Stimulated activated CD4-positive, alpha-beta T cell treated with anti-CD3 and anti-CD28 coated beads, Interleukin-1b, Interleukin-23, amount 100 ng/mL, for 1 hour (primary cell): ENCODE measurements at places on chromosomes 12 and 14.

DNA sequence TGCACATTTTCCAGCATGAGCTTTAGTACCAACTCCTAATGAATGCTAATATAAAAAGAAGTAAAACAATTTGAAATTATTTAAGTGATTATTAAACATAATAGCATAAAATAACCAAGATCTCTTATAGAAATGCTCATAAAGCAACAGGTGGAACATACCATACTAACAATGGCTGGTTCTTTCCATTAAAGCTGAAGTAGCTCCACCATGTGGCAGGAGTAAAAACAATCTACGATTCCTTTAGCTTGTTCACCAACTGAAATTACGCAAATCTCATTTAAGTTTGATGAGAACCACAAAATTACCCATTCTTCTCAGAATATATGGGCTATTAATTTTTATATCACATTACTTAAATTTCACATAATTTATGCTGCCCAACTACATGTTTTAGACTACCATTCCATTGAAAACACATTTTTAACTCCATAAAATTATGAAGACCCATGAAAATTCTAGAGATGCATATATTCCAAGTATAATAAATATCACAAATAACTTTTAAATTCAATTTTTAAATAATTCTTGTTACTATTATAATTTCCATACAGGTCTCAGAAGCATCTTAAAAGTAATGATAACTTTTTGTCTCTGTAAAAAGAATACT is 213.6 kb downstream of the DAD1 start:
- no peak for DNase-seq

DNA sequence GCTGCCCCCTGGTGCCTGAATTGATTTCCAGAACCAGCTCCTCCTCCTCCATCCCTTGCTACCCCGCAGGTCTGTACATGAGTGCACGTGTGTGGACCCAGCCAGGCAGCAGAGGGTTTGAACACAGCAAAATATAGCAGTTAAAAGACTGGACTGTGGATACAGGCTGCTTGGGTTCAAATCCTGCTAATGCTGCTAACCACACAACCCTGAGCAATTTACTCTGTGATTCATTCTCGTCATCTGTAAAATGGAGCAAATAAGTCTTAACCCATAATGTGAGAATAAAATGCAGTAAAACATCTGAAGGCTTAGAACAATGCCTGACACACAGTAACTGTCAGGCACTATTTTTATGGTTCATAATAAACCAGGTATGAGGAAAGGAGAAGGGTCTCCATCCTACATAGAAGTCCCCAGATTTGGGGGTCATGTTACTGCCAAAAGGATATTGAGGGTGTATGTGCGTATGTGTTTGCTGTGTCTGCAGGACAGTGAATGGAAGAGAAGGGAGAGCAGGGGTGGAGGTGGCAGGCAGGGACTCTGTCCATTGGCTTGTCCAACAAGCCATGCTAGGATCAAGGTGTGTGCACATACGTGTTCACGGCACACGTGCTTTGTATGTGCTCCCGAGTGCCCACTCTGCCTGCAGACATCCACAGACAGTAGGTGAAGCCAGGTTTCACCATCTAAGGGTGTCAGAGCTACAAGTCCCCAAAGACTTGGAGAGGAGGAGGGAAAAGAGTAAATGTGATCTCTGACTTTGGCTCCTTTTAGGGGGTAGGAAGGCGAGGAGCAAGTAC is 1.5 kb upstream of the STAT6 start:
- no peak for DNase-seq

- DNase-seq: no peak
These were observed 109.0 kb downstream of the APAF1 start for GRCh38 chr12:98754095-98754494.

GRCh38 chr12:2652401-2653081 is 142.2 kb upstream of the FKBP4 start:
- DNase-seq: no peak

GRCh38 chr14:38775986-38776385 is 327.0 kb downstream of the SEC23A start:
- DNase-seq: no peak

DNA sequence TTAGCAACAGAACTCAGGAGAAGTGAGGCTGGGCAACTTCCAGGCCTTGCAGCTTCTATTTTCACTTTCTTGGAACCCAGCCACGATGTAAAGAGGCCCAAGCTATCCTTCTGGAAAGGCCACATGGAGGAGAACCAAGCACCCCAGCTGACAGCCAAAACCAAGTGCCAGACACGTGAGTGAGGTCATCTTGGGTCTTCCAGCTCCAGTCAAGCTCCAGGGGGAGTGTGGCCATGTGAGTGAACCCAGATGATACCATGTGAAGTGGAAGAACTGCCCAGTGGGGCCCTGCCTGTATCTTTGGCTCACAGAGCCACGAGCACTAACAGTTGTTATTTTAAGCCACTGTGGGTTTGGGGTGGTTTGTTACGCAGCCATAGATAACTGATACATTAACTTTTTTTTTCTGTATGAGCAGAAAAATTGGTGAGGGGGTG is 126.8 kb upstream of the MAP1LC3B2 start:
- no peak for DNase-seq

DNA sequence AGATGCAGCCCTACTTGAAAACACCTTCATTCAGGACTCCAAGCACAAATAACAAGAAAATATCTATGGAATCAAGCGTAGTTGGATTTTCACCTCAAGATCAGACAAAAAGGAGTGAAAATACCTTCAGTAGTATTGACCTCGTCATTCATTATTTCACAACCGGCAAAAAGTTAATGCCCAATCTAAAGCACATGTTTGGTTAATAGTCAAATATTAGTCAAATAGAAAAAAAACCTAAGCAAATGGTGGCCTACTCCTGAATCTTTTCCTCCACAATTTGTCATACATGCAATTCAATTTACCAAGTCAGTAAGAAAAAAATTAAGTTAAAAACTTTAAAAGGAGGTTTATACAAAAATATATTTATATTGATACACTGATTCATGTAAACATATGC is 50.0 kb downstream of the SLC38A4 start:
- no peak for DNase-seq

DNA sequence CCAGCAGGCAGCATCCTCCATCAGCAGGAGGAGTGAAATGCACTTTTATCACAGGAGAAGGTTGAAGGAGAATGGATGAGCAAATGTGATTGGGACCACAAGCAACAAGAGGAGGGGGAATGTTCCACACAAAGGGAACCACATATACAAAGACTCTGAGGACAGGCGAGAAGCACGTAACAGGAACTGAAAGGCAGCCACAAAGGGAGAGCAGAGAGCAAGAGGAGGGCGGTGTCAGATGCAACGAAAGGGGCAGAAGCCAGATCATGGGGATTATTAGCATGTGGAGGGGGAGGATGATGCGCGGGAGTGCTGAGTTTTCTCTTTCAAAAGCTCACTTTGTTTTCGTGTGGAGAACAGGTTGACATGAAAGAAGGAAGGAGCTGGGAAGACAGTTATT is 241.1 kb downstream of the SPTSSA start:
- no peak for DNase-seq

- DNase-seq: no peak
These were observed 9.7 kb downstream of the SLC4A8 start for GRCh38 chr12:51434305-51434704.

- no peak for DNase-seq
These were observed 19.1 kb downstream of the PSMC1 start for GRCh38 chr14:90275458-90275814.

DNA sequence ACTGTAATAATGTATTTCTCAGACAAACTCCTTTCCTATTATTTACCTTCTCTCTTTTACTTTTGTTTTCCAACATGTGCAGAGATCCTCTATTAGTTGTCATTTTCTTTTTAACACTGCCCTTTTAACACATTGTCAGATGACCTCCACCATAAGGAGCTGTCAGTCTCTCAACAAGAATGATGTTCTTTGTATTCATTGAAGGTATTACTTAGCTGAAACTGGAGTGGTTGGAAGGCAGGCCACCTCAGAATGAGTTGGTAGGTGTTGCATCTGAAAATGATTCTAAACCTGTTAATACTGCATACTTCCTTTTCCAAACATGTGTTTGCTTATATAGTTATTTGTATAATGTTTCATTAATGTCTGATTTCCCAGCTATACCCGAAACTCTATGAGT is 16.9 kb downstream of the TMEM117 start:
- no peak for DNase-seq

- DNase-seq: no peak
These were observed 160.3 kb upstream of the ABCD2 start for GRCh38 chr12:39779768-39780340.

DNA sequence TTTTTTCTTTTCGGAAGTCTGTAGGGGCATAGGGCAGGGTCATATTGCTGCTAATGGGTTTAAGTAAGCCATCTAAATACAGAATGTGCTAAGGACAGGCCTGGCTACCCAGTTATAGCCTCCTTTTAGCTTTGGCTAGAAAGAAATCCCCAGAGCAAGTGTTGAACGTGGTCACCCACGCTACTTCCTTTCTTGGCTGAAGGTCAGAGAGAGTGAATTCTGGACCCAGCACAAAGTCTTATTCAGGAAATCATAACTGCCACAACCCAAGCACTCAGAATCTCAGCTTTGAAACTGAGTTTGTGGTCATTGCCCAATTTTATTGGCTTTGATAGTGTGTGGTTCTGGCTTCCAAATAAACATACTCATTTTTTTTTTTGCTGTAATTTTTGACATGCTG is 542.1 kb upstream of the ATP2B1 start:
- DNase-seq: no peak

DNA sequence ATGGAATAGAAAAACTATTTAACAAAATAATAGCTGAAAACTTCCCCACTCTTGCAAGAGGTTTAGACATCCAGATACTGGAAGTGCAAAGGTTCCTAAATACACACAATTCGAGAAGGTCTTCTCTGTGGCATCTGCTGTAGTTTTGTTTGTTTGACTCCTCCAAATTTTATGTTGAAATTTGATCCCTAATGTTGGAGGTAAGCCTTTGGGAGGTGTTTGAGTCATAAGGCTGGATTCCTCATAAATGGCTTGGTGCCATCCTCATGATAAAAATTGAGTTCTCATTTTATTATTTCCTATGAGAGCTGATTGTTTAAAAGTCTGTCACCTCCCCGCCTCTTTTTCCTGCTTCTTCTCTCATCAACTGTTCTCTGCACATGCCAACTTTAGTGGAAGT is 182.7 kb downstream of the MYRFL start:
- no peak for DNase-seq

GRCh38 chr14:92601757-92602417 is 88.3 kb downstream of the RIN3 start:
- DNase-seq: no peak

DNA sequence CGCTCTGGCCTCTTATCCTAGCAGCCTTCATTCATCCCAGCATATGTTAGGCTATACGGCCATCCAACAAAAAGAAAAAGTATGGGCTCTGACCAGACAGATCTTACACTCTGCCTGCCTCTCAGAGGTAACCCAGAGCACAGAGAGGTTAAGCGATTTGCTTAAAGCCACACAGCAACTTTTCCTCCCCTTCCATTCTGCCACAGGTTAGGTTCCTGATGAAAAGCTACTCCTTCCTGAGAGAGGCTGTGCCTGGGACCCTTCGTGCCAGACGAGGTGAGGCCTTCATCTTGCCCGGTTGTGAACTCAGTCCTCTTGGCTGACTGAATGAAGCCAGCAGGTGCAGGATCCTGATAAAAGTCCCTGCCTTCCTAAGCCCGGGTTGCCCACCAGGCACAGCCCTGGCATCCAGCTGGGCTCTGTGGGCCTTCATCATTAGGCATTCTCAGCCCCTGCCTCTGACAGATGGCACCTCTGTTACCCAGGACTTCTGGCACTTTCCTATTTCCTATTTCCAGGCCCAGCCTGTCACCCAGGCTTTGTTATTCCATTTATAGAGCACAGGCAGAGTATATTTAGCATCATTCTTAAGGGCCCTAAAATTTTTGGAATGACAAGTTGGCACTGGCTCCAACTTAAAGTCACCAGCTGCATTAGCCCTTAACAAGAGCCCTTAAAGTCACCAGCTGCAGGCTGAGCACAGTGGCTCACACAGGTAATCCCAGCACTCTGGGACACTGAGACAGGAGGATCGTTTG is 12.8 kb downstream of the SOAT2 start:
- DNase-seq: no peak

DNA sequence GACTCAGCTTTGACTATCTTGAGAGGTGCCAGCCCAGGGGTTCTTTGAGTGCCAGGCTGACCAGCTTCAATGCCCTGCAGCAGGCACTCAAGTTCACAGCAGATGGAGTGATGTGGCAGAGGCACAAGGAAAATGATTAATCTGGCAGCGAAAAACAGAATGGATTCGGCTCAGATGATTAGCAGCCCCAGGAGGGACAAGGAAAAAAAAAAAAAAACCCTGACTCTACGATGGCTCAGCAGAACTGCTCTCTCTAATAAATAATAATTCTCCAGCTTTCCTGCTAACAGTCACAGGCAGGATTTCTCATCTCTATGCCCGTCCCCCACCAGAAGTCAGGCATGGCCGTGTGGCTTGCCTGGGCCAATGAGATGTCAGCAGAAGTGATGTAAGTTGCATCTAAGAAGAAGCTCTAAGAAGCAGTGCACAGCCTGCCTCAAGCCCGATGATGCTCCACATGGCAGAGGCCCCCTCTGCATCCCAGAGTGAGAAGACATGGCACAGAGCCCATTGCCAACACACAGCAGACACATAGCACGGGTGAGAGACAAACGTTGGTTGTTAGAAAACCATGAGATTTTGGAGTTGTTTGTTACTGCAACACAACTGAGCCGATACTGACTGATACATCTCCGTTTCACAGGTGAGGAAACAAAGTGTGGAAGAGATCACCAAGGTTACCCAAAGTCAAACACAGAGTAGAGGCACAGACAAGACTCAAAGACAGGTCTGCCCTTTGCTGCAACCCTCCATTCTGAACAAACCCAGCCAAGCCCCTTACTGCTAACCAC is 111.0 kb downstream of the SCARB1 start:
- DNase-seq: no peak

GRCh38 chr12:121523741-121524140 is 57.1 kb downstream of the KDM2B start:
- no peak for DNase-seq
